Suppressor macrophage (primary cell): ENCODE measurements at places on chromosomes 2 and 18.
A peak's percentile ranks its signal among the peaks of the same experiment; 100 is the strongest.

- no peak for DNase-seq
Observed at GRCh38 chr2:60045456-60045855, 508.0 kb downstream of the BCL11A start.

GRCh38 chr2:225995796-225996461 lies 596.4 kb downstream of the NYAP2 start:
- DNase-seq = peak; percentile 61

DNA sequence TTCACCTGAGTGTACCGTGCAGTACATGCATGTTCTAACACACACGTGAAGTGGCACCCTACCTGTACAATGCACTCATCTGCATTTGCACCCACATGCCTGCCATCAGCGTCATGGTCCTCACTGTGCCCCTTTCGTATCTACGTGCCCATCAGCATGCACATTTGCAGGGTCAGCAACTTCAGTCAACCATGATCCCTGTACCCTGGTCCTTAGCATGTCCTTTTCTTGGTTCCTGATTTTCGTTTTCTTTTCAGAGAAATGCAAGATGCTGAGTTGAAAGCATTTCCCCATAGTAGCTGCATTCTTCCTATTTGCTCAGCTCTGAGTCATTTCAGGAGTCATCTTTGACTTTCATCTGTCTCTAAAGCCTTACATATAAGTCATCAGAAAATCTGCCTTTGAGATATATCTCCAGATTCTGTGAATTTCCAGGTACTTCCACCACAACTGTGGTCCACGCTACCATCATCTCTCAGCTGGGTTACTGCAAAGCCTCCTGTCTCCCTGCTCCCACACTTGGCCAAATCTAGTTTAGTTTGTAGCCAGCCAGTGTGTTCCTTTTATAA lies 14.7 kb upstream of the PUM2 start:
- peak; percentile 87 for DNase-seq

- no peak for DNase-seq
Observed at GRCh38 chr2:185152186-185152585, 553.9 kb downstream of the ZNF804A start.

DNA sequence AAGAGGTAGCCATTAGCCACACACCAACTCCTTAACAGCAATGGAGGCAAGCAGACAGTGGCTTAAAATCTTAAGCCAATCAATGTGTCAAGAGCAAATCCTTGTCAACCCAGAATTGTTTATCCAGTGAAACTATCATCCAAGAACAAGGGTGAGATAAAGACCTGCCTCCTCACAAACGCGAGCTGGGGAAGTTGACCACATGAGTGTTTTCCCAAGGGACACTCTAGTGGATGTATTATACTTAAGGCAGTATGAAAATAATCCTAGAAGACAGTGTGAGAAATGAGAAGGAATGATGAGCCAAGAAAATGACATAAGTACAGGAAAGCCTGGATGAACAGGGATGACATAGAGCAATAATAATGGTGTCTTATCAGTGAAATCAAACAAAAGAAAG lies 209.6 kb downstream of the TWIST2 start:
- no peak for DNase-seq

GRCh38 chr2:238263204-238264071 lies 23.6 kb upstream of the HES6 start:
- peak; percentile 92 for DNase-seq

GRCh38 chr2:150847578-150847977 lies 360.1 kb upstream of the RND3 start:
- no peak for DNase-seq

GRCh38 chr18:76503649-76504386 lies 8.8 kb upstream of the ZNF516 start:
- DNase-seq = peak; percentile 86

DNA sequence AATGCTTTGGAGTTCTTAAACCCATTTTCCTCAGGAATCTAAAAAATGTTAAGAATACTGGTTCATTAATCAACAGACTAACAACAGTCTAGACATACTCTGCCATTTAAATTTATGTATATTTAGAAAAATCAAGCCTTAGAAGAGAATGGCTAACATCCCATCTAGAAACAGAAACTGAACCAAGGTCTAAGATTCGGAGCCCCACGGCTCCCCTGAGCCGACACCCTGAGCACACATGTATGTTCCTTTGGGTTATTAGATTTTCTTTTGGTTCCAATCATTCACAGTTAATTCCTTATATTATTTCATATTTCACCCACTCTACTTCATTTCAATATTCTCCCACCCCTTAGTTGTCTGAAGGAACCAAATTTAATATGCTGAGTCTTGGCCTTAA lies 94.8 kb upstream of the HNRNPA3 start:
- no peak for DNase-seq

- no peak for DNase-seq
Observed at GRCh38 chr2:109448946-109449788, 164.6 kb downstream of the SEPTIN10 start.

DNA sequence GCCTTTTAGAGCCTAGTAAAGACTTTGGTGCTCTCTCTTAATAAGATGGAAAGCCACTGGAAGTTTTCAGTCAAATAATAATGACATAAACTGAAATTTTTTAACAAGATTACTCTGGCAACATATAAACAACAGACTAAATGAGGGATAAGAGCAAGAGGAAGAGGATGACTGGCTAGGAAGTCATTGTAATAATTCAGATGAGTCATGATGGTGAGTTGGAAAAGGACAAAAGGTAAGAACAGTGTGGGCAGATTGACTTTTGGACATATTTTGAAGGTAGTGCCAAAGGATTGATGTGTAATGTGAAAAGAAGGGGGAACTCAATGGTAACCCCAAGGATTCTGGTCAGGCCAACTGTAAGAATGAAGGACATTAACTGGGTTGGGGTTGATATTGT lies 310.3 kb downstream of the NOL4 start:
- DNase-seq = no peak

DNA sequence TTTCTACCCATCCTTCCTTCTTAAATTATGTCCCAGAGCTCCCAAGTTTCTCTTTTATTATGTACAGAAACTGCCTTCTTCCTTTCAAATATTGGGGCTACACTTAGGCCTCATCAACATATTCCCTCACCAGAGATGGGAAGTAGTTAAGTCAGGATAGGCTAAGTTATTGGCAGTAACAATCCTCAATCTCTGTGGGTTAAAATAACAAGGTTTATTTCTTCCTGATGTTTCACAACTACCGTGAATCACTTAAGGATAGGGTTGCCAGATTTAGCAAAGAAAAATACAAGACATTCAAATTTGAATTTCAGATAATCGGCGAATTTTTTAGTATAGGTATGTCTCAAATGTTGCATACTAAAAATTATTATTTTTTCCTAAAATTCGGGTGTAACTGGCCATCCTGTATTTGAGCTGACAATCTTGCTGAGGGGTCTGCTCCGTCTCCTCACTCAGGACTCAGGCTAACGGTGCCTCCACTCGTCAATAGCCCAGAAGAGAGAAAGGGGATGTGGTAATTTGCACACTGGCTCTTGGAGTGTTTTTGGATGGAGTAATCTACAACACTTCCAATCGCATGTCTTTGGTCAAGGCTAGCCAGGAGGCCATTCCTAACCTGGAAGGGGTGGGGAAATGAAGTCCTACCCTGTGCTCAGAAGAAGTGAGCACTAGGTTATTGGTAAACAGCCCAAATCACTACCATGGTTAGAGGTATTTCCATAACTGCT lies 91.7 kb downstream of the ACTR3 start:
- no peak for DNase-seq

- DNase-seq = no peak
Observed at GRCh38 chr2:144274131-144274530, 245.8 kb downstream of the ZEB2 start.

GRCh38 chr2:604385-604784 lies 72.8 kb downstream of the TMEM18 start:
- DNase-seq = no peak

DNA sequence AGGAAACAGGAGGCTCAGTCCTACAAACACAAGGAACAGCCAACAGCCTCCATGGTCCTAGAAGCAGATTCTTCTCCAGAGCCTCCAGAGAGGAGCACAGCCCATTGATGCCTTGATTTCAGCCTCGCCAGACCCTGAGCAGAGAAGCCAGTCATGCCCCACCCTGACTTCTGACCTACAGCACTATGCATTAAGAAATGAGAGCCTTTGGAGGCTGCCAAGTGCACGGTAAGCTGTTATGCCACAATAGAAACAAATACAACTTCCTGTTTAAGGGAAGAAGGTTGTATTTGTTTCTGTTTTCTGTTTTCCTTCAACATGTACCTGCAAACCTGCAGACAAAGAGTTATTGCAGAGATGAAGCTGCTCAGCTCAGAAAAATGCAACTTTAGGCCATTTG lies 181.3 kb upstream of the AGAP1 start:
- no peak for DNase-seq

- DNase-seq = no peak
Observed at GRCh38 chr18:22210311-22210754, 40.9 kb downstream of the GATA6 start.

DNA sequence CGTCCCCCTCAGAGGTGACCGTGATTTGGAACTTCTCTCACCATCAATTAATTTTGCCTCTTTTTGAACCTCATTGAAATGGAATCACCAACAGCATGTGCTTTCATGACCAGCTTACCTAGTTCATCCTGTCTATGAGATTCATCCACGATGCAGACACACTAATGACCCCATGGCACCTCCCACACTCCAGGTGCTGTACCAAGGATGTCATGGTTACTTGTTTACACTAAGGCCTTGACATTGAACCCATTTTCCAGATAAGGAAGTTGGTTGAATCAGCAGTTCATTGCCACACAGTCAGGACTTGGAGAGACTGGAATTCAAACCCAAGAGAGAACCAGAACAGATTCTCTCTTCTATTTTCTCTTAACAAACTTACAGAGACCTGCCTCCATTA lies 139.0 kb downstream of the ZFP36L2 start:
- no peak for DNase-seq

DNA sequence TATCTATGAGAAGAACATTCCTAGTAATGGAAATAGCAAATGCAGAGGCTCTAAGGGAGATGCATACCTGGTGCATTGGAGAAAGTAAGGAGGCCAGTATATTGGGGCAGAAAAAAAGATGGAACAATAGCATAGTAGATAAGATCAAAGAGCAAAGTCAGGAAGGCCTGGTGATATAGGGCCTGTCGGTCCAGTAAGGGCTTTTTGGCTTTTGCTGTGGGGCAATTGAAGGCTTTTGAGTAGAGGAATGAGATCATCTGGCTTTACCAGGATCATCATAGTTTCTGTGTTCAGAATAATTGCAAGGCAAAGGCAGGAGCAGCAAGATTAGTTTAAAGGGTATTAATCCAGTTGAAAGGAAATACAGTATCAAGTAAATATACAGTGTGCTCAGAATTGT lies 111.8 kb downstream of the EHBP1 start:
- no peak for DNase-seq

GRCh38 chr2:98448441-98449145 lies 3.9 kb downstream of the INPP4A start:
- DNase-seq = no peak

GRCh38 chr2:38599706-38600105 lies 3.0 kb downstream of the HNRNPLL start:
- no peak for DNase-seq

DNA sequence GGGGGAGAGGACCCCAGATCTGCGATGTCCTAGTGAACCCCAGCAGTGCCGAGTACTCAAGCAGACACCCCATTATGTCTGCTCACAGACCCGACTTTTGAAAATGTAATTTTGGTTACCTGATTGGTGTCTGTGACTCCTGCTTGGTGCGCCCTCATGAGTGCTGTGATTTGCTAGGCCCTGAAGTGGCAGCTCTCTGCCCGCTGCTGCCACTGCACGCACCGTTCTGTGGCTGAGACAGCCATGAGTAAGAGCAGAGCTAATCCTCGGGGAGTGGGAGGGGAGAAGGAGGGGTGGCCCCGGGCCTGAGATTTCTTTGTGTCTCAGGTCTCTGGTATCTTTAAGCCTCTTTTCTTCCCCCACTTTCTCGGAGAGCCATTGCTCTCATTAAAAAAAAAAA lies 18.2 kb downstream of the FHOD3 start:
- no peak for DNase-seq

DNA sequence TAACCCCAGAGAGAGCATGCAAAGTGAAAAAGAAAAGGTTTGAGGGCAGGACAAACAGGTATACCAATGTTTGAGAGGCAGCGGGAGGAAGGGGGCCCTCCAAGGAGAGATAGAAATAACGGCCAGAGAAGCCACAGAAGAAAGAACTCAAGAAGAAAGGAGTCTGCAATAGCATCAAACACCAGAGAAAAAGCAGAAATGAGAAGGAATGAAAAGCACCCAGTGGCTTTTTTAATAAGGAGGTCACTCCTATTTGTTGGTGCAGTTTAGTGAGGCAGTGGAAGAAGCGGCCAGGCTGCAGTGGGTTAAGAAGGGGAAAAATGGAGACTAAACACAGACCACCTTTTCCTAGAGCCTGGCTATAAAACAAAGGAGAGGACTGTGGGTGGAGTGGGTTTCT lies 177.2 kb downstream of the THADA start:
- DNase-seq = peak; percentile 51

GRCh38 chr18:13809531-13810255 lies 14.3 kb upstream of the MC5R start:
- DNase-seq = no peak

DNA sequence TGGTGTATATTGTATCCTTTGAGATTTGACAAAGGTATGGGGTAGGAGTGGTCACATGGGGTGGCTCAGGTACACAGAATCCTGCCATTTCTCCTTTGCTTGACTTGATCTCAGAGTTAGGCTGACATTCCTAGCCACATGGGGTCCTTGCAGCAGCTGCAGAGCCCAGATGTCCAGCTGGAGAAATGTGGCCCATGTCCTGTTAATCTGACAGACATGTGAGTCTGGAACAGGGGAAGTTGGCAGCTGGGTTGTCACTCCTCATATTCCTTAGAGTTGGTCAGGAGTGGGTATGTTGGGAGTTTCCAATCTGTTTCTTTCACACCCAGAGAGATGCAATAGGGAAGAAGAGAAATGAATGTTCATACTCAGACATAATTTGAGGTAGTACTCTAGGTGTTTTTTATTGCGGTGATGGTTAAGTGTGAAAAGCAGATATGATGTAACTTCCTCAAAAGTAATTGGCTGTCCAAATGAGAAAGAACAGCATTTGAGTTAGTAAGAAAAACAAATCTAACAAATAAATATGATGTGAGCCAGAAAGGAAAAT lies 402.6 kb upstream of the MEIS1 start:
- DNase-seq = no peak

DNA sequence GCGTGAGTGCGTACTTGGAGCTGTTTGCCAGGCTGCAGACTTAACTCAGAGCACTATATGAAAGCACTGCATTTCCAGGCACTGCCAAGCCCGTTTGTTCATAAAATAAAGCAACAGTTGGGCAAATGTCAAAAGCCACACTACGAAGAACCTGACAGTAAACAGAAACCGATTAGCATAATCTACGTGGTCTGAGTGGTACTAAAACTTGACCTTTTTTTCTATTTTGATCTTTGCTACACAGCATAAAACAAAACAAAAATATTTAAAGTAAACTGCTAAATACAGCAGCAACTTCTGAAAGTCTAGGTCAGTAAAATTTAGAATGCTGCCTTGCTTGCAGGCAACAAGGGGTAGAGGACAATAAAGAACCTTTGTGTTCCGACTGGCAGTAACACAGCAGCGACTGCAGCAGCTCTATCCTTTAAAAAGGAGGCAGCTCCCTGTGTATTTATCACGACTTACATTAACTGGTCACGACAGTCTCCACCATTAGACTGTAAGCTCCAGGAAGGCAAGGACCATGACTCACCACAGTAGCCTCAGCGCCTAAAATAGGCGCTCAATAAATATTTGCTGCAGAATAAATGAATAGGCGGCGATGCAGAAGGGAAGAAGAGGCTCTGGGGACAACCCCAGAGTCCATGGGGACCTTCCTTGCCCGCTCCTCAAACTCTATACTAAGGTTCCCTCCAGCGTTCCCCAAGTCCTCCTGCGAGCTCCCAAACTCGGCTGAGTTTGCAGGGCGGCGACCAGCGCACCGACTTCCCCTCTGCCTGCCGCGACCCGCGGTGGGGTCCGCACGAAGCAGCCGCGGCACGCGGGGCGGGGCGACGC lies 902 bp downstream of the SS18 start:
- DNase-seq = peak; percentile 6
